ENCODE measurements at places on chromosomes 1 and 21.

DNA sequence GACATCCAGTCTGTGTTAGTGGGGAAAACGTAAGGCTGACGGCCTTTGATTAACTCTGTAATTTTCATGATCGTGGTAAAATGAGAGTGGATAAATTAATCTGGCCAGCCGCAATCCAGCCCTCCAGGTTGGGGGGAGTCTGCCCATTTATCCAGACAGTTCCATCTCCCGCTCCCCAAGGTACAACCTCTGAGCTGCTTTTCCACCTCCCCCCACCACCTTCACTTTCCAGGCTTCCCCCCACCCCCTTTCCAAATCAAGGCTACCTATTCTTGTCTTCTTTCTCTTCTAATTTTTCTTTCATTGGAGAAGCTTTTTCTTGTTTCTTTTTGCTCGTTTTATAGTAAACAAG, 6.0 kb downstream of the MIER1 start:
- DNase-seq, result no peak

GRCh38 chr1:221509575-221510355, 232.1 kb downstream of the DUSP10 start:
- DNase-seq, result no peak

GRCh38 chr1:14113841-14114567, 414.0 kb downstream of the PRDM2 start:
- DNase-seq, result peak; percentile 46

GRCh38 chr1:24248859-24249258, 61.8 kb upstream of the IFNLR1 start:
- DNase-seq, result no peak

- no peak for DNase-seq
Observed at GRCh38 chr1:210597555-210598134, 268.9 kb downstream of the HHAT start.

DNA sequence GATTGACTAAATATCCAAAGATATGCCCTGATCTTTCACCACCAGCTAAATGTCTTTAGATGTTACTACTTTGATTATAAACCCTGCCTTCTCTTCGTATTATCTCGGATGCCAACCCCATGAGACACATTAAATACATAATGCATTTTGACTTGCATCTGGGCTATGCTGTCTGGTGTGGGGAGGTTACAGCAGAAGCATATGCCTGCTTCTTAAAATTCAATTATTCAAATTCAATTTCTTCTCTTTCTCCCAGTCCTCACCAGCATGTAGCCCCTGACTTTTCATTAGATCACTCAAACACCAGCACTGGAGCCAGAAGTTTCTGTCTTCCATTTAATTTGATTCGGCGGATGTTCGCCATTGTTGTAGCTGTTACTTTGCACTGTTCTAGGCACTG, 360.7 kb upstream of the CAMK1G start:
- DNase-seq, result no peak

GRCh38 chr1:93716941-93717368, 35.3 kb upstream of the BCAR3 start:
- DNase-seq, result no peak

DNA sequence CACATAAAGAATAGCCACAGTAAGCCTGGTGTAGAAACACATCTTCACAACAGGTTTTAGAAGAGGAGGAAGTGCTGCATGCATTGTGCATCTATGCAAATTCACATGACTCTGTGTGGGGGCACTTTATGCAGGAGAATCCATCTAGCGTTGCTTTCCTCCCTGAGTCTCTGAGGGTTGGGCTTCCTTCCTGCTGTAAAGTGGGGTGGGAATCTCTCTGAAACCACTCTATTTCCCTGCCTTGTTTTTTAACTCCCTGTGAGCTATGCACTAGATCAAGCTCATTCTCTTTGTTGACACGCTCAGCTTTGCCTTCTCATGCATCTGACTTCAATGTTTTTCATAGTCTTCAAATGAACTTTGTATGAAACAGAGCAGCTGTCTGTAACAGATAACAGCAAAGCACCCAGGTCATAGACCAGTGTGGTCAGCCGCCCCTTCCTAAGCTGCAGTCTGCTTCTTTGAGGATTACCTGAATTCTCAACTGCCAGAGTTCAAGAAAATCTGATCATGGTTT, 102.7 kb upstream of the DPH5 start:
- DNase-seq, result no peak

DNA sequence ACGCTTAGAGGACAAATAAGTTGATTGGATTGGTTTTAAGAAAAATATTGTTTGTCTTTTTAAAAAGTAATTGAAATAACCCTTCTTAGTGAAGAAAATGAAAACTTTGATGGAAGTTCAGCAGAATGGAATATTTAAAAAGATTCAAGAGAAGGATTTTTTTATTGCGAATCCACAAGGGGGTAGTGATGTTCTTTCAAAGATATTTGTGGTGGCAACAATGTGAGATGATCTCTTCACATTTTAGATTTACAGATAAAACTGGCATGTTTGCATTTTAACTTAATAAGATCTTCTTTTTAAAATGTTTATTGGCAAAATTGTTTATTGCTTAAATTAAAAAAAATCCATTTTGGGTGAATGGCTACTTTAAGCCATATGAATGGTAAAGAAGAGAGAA, 8.9 kb downstream of the CAMTA1 start:
- DNase-seq, result no peak

GRCh38 chr1:2555634-2556276, 416 bp upstream of the TNFRSF14 start:
- no peak for DNase-seq

DNA sequence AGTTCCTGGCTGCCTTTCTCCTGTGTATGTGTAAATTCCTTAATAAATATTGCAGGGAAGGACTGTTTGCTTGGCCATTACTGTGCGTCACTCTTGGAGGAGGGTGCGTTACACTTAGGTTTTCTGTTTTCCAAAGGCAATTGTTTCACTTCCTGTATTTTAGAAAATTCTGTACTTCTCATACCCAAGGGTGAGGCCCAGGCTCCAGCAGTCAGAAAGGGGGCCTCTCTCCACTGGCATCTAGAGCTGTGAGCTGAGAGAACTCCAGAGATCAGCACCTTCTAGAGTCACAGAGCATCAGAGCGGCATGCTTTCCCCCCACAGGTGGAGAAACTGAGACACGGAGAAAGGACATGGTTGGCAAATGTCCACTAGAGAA, 27.0 kb upstream of the ZFP69B start:
- no peak for DNase-seq

GRCh38 chr1:87062687-87063086, 148.3 kb downstream of the HS2ST1 start:
- DNase-seq, result no peak

DNA sequence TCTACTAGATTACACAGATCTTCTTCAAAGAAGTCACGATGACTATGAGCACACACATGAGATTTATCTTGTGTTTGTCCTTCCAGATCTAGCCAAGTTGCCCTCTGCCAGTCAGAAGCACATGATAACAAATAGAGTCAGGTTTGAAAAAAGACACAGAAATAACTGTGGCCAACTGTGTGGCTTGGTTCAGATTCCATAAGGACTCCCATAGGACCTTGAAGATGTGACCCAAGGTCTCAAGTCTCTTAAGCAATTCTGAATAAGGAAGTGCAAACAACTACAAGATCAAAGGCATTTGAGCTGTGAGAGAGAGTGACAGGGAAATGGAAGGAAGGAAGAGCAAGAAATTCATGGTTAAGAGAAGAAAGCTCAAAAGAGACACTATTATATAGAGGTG, 194.0 kb downstream of the PLPP3 start:
- DNase-seq, result no peak

GRCh38 chr1:208387908-208388811, 144.0 kb upstream of the PLXNA2 start:
- peak; percentile 6 for DNase-seq

DNA sequence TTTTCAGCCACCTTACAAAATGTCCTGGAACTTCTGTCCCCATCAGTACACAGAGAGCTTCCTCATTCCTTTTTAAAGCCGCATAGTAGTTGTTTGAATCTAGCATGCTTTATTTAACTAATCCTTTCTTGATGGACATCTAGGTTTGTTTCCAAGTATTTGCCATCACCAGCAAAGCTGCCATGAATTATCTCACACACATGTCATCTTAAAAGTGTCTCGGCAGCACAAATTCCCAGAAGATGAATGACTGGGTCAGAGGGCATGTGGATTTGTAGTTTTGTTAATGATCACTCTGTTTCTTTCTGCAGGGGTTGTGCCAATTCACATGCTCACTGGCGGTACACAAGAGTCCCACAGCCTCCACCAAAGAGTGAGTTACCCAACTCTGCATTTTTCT, 68.3 kb downstream of the CLIC6 start:
- DNase-seq, result no peak

DNA sequence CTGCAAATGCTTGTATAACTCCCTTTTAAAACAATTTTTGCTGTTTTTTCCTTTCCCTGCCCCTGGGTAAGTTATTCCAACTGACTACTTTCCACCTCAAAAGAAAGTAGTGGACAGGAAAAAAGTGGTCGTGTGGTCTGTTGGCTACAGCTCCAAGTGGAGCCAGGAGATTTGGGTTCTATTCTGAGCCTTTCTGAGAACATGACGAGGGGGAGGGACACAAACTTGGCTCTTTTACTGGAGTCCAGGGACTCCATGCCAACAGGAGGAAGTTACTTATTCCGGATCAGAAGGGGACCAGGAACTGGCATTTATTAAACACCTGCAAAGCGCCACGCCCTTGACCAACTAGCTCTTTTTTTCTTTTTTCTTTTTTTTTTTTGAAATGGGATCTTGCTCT, 79.0 kb upstream of the CAPZB start:
- no peak for DNase-seq

DNA sequence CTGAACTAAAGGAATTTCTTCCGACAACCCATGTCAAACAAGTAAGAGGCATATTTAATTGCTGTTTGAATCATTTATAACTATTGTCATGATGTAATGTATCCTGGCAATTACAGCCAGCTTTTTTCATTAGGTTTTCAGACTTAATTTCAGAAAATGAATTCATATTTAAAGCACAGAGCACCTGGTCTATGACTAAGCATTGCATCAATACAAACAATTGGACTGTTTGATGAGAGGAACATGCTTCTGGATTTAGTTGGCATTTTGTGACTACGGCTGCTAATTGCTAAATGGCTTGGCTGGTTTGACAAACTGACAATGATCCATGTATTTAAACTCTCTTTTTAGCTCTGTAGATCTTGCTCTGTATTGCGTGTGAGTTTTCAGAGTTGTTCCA, 853.4 kb downstream of the NCAM2 start:
- DNase-seq, result no peak

GRCh38 chr1:118788463-118788862, 199.7 kb downstream of the TBX15 start:
- DNase-seq, result peak; percentile 45

DNA sequence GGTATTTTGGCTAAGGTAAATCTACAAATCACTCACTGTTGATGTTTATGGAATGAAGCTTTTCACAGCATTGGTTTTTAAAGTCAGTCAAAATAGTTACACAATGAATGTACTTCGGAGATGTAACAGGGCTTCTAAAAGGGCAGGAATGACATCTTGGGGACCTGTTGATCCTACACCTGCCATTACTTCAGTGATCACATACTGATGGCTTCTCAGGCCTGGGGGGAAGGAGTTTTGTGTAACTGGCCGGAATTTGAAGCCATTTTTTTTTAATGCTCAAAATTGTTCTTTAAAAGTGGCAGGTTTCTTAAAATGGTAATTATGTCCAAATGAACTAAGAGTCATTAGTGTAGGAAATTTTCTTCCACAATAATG, 11.2 kb downstream of the RPL5 start:
- no peak for DNase-seq

GRCh38 chr1:202207292-202207691, 13.7 kb downstream of the LGR6 start:
- DNase-seq, result no peak

DNA sequence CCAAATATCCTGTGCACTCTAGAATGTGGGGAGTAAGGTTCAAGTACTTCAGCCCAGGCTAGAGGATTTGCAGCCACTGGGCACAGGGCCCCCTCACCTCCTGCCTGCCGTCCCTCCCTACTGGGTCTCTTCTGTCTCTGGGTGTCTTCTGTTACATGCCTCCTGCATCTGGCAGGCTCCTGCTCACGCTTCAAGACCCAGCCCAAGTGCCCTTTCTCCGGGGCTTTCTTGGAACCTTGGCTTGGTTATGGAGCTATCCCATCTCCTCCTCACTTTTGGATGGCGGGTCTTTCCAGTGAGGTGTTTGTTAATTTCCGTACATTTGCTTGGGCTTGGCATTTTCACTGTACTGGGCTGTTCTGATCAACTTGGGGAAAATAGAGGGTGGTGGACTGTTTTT, 129.0 kb downstream of the GALNT2 start:
- no peak for DNase-seq

DNA sequence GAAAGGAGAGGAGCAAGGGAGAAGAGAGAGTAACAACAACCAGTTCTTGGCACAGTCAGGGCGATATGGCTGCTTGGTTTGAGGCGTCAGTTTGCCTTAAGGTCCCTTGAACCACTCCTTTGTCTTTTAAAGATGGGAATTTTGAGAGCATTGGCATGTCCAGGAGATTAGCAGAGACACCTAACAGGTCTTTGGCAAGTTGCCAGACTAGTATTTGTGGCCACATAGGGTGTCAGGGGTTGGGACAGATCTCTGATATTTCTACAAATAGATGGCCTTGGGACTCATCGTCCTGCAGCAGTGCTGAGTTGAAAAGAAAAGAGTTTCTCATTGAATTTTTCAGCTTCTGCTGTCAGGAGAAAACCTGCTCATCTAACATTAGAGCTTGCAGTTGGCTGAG, 55.3 kb upstream of the KCND3 start:
- no peak for DNase-seq

GRCh38 chr1:25702101-25702775, 85.6 kb downstream of the MAN1C1 start:
- no peak for DNase-seq

DNA sequence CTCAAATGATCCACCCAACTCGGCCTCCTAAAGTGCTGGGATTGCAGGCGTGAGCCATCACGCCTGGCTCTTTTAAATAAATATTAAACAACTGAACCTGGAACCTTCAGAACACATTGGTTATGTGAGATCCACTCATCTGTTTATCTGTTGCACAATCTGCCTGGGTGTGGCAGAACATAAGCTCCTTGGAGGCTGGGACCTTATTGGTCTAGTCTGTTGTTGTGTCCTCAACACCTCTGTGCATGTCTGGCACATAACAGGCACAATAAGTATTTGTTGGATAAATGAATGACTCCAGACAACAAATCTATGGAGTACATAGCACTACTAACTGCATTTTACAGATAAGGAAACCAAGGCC, 4.1 kb upstream of the NBL1 start:
- no peak for DNase-seq
